ENCODE measurements at places on chromosomes 2 and 18.
A peak's percentile ranks its signal among the peaks of the same experiment; 100 is the strongest.

- DNase-seq, result no peak
These were observed 39.0 kb downstream of the FER1L5 start for GRCh38 chr2:96681540-96681939.

DNA sequence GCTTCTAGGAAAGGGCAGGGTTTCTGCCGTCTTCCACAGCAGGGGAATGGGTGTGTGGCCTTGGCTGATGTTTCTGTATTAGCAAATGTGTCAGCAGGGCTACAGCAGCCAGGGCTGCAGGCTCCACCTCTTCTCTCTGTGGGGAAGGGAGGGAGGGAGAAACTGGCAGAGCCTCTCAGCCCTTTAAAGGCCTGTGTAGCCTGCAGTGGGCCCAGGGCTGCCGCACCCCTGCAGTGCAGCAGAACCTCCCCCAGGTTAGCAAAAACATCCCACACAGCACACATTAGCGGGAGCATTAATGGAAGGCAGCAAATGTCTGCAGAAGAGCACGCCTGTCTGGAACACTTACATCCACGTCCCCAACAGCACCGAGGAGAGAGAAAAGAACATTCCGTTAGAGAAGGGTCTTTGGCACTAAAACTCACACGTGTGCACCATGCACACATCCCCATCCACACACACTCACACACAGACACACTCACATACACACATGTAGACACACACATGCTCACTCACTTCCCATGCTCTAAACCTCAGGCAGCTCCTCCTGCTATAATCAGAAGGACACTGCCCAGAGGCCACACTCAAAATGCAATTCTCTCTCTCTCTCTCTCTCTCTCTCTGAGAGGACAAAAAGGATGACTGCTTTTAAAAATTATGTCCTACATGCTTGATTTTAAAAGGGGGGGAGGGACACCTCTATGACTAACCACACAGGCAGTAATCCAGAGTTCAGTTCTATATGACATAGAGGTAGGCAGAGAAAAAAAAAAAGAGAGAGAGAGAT lies 24.1 kb downstream of the MRPL35 start:
- no peak for DNase-seq

DNA sequence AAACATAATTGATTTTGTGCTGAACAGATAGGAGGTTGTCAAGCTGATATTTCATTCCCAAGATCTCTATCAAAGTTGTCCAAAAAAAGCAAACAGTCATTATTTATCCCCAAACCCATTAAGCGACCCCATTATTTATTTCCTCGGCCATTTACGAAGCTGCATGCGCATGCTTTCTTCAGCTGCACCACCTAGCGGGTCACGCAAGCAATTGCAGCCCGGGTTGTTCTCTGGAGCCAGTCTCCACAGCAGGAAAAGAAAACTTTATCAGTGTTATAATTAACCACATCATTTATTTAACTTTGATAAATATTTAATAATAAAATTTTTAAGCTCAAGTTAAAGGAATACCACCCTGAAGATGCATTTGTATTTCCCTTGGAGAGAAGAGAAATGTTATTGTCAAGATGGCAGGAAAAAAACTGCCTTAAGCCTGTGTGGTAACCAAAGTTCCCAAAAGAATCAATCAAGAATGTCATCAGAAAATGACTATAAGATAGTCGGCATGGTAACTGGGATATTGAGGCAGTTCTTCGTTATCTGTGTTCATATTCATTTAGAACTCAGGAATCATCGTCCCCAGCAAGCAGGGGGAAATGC lies 304.7 kb downstream of the FBXO15 start:
- DNase-seq, result peak; percentile 4

DNA sequence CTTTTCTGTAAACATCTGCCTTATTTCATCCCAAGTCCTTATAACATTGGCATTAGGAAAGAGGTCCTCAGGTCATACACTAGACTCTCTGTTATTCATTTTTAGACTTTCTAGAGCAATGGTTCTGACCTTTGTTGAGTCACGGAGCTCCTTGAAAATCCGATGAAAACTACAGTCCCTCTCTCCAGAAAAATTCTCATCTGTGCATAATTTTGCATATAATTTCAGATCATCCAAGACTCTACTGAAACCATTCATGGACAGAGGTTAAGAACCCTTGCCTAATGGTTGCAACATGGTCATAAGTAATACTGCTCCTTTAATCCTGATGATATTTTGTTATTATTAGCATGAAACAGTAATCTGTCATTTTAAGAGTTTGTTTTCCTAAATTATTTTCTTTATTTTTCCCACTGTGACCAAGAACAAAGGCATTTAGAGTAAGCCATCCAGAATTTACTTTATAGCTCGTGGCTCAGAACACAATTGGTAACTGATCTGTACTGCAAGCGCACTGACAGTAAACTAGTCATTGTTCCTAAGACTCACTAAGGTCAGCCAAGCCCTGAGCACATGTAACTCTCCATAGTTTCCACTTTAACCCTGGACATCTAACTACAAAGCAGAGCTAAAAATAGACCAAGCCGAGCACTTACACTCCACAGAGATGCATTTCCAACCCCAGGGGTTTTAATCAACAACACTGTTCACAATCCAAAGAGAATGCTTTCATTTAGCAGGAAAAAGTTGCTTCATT lies 8.4 kb downstream of the MYOM1 start:
- DNase-seq, result no peak

DNA sequence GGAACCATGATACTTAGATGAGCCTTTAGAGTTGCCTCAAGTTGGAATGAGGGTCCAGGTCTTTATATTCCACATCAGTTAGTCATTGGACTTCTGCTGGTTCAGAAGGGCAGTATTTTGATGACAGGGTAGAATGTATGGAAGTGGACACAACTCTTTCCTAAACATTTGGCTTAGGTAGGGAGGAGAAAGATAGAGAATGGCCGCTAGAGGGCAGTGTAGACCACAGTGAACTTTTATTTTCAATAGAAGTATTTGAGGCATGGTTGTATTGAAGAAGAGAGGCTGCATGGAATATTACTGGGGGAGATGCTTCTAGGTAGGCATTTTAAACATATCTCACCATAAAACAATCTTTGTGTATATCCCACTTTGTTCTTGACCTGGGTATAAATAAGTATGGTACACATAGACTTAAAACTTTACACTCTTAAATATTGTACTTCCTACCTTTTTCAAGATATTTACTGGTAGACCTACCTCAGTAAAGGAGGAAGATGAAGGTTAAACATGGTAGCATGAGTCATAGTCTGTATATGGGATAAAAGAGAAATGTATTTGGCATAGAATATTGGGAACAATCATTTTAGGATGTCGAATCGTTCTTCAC lies 497.6 kb upstream of the FAM98A start:
- no peak for DNase-seq

DNA sequence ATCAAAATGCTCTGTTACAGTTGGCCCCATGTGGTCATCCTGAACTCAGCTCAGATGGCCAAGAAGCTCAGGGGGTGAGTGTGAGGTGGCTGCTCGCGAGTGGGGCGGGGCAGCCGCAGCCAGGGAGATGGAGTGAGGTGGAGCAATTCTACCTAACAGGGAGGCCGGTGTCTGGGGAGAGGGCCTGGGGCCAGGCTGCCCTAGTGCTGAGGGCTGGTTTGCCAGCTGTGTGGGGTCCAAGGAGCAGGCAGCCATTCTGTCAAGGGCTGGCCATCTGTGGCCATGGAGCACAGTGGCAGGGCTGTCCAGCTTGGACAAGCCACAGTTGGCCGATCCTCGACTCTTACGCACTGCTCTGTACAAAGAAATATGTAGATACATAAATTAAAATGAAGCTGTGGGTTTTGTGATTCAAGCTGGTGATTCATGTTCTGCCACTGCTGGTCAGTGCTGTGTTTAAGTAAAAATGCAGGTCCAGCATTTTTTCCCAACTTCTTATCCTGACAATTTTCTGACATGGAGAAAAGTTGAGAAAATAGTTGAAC lies 82.1 kb downstream of the HS6ST1 start:
- no peak for DNase-seq

- DNase-seq, result peak; percentile 72
These were observed 14.5 kb downstream of the PDCD1 start for GRCh38 chr2:241844066-241844728.

DNA sequence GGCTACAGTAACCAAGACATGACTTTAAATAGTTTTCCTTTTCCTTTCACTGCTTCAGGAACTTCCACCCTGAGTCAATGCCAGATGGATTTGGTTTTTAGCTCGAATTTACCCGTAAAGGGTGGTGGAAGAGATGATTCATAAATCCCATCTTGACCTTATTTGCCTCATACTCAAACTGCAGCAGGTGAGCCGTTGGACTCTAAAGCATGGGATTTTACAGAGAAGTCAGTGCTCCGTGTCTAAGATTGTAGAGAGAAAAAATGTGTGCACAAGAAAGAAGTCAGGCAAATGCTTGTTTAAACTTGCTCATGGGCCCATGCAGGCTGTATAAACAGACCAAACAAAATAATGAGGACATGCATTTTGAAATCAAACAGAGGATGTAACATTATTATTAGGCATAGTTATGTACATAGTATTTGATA lies 369.7 kb upstream of the TRIB2 start:
- no peak for DNase-seq

DNA sequence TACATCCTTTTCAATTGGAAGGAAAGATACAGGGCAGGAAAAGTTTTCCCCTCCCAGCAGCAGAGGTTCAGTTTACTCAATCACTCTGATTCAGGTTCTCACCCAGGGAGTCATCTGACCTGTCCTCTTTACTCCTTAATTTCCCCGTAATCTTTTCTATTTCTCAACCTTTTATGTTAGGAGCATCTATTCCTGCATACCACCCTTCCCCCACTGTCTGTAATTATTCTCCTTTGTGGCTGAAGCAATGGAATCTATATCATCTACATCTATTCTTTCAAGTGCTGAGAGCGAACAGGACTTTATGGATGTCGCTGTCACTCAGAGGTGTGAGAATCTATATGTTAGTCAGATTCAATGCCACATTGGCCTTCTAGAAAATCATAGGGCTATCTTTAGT lies 175.2 kb downstream of the NOL4 start:
- DNase-seq, result no peak

- no peak for DNase-seq
These were observed 631 bp downstream of the GYPC start for GRCh38 chr2:126656431-126657147.

DNA sequence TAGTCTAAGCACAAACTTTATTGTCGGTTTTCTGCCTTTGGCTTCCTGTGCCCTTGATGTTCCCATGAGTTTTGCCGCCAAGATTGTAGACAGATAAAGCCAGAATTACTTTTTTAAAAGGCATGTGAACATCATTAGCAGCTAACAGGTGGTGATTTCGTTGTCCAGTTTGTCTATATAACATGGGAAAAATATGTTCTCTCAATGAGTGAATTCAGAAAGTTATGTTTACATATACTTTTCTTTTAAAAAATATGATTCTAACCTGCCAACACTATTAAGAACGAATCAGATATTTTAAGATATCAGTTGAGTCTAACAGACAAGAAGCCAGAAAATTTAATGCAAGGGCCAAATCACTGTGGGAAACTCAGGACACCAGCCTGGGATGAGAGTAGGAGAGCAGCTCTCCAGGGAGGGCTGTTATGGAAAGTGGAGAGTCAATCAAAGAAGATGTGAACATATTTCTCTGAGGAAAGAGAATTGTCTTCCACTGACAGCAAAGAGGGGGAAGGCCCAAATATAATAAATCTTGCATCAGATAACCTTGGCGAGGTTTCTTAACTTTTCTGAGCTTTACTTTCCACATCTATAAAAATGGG lies 311.3 kb downstream of the ARHGAP15 start:
- DNase-seq, result no peak

DNA sequence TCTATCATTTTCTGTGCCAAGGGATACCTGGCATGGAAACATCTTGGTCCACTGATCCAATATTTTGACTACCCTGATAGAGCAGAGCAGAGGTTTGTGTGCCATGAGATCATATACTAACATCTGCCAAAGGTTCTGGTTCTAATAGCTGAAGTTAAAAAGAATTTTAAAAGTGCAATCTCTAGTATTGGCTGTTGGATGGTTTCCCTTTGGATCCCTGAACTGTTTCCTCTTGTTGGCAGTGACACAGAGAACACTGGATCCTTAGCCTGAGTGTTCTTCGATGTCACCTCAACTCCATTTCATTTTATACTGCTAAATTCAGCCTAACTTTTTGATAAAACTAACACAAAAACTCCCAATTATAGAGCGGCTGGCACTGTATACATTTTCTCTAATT lies 169.3 kb upstream of the FBXO11 start:
- no peak for DNase-seq

- no peak for DNase-seq
These were observed 402.7 kb upstream of the SALL3 start for GRCh38 chr18:78576967-78577366.

DNA sequence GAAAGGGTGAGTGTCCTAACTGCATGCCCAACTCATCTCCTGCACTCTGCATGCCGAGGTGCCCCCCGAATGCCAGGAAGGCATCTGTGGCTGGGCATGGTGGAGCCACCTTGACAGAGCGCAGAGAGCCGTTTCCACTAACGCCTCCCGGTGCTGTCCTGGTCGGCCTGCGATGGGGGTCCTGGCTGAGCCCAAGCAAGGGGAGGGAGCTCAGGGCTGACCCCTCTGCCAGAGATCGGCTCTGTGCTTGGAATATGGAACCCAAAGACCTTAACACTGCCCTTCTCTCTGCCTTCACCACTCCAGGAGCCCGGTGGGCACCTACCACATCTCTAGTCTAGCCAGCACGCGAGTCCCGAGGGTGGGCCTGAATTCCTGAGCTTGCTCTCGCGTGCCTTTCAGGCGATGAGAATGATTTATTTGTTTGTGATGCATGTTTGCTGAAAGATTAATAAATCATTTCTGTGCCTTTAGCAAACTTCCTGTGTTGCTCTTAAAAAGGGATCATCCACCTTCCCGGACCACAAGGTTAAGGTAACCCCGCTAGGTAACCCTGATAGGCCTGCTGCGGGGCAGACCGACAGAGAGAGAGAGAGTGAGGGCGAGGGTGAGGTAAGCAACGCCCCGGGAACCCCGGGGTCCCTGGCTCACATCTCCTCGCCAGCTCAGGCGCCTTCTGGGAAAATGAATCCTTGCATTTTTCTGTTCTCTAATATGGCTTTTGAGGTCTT lies 35.3 kb downstream of the PDIA6 start:
- DNase-seq, result no peak

- no peak for DNase-seq
These were observed 1.5 kb downstream of the RAX start for GRCh38 chr18:59271606-59272220.

DNA sequence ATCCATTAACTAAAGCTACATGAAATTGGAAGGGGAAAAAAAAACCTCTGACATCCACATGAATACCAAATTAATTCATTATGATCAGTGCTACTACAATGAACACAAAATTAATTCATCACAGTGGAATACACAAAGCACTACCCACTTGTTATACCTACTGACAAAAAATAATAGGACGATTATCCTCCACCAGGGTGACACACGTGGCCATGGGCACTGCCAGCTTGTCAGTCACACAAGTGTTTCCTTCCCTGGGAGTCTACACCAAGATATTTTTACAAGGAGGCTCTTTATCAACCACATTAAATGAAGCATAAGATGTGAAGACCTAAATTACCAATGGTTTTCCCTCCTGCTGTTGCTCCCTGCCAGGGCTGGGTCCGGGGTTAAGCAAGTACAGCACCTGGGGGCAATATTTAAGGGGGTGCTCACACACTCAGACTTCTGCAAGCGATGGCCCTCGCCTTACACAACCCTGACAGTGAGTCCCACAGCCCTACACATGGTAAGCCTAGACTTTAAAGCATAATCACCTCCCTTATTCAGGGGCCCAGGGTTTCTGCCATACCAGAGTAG lies 90.1 kb downstream of the TCF4 start:
- DNase-seq, result no peak
